Activated T-helper 17 cell treated with anti-CD3 and anti-CD28 coated beads, Interleukin-2, amount 50 U/mL, for 72 hours (primary cell): ENCODE measurements at places on chromosomes 2 and 18. TPM values are rescaled to one million over a fixed set of nuclear protein-coding genes. Genes with fewer than 3 reads are reported as not detected.

The MDH1B gene
- total RNA-seq, result 1.1 TPM

The SIX2 gene
- total RNA-seq, result not detected

The C2orf72 gene
- total RNA-seq, result 3.3 TPM

The SPR gene
- total RNA-seq, result 12.9 TPM

The STAMBP gene
- 59.5 TPM for total RNA-seq
